AG04449 (cell line): ENCODE measurements at places on chromosomes 5 and 9.

- no peak for DNase-seq
Observed at GRCh38 chr5:112883192-112883591, 22.1 kb downstream of the SRP19 start.

DNA sequence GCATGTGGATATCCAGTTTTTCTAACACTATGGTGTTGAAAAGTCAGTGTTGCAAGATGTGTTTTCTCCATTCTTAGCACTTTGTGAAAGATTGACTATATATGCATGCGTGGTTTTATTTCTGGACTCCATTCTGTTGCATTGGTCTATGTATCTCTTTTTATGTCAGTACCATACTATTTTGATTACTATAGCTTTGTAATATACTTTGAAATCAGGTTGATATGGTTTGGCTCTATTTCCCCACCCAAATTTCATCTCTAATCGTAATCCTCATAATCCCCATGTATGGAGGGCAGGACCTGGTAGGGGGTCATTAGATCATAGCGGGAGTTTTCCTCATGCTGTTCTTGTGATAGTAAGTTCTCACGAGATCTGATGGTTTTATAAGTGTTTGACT lies 6.5 kb downstream of the RIC1 start:
- DNase-seq = no peak

- DNase-seq = no peak
Observed at GRCh38 chr5:54195701-54196100, 114.7 kb downstream of the ARL15 start.

DNA sequence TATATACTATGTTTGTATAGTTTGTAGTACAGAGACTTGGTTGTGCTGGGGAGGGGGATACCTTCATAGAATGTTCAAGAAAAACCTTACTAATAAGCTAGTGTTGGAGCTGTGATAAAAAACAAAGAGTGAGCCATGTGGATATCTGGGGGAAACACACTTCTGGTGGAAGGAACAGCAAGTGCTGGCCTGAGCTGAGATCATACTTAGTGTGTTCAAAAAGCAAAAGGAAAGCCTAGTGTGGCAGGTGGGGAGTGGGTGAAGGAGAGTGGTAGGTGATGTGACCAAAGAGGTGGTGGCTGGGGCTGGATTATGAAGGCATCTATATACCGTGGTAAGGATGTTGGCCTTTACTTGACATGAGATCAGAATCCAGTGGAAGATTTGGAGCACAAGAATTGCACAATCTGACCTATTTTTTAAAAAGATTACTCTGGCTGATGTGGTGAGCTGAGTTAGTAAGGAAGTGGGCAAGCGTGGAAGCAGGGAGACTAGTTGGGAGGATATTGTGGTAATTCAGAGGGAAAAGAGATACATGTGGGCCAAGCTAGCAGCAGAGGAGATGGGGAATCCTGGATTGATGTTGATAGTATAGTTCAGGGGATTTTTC lies 26.6 kb downstream of the PALM2AKAP2 start:
- no peak for DNase-seq

GRCh38 chr5:133825631-133826289 lies 142.7 kb downstream of the C5orf15 start:
- DNase-seq = no peak

GRCh38 chr9:129826344-129826743 lies 2.4 kb upstream of the TOR1A start:
- no peak for DNase-seq

- DNase-seq = no peak
Observed at GRCh38 chr9:96085491-96086143, 210.1 kb downstream of the ERCC6L2 start.

- DNase-seq = no peak
Observed at GRCh38 chr9:121222524-121223171, 21.0 kb upstream of the RAB14 start.

DNA sequence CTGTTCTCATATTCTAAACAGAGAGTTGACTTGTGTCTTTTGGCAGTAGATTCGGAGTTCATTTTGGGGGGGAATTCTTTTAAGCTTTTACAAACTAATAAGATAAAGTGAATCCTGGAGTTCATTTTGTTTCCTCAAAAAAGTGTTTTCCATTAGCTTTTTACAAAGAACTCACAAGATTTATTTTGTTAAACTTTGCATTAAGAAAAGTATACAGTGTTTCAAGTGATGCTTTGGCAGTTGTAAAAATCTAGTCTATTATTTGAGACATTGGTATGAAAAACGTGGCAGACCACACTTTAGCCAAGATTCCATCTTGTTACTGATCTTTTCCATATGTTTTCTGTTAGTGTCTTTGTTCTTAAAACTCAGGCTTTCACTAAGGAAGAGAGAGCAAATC lies 1.2 kb upstream of the OMD start:
- no peak for DNase-seq

DNA sequence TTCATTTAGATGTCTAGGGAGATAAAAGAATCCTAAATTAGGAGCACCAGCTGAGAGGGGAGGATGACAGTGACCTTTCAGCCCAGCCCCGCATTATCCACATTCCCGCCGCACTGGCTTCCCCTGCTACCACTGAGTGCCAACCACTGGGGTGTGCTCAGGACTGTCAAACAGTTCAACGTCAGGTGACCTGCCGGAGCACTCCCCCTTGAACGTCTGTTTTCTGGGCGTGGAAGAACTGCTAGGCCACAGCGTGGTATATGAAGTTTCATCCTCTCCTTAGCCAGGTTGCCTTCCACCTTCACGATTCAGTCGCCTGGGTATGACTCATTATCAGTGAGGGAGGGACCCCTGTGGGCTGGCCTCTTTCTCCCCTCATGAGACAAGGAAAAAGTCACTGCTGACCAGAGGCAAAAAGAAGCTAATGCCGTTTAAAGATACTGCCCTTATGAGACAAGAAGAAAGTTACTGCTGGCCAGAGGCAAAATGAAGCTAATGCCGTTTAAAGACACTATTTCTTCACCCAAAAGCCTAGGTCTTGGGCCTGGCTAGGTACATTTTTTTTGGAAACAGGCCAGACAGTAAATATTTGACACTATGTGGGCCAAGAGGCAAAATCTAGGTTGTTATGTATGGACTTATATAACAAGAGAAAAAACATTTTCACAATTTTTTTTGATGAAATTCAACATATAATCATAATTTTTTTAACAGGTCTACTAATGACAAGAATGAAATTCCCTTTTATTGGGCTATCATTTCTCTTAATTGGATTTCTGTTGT lies 4.6 kb downstream of the NMRK1 start:
- no peak for DNase-seq

DNA sequence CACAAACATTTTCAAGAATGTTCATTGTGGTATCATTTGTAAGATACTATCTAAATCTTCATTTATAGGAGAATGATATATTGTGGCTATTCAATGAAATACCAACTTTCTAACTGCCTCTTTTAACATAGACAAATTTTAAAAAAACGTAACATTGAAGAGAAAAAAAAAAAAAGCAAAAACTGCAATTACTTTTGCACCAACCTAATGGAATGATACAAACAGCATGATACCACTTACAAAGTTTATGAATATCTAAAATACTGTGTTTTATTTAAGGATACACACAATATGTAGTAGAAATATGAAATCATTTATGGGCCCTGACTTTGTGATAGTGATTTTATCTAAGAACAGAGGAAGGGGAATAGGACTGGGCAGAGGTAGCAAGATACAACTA lies 24.1 kb downstream of the PSMD5 start:
- no peak for DNase-seq

- no peak for DNase-seq
Observed at GRCh38 chr9:92612292-92612691, 57.6 kb downstream of the IPPK start.
